OCI-LY7 (cell line): ENCODE measurements at places on chromosomes 6 and 20.

DNA sequence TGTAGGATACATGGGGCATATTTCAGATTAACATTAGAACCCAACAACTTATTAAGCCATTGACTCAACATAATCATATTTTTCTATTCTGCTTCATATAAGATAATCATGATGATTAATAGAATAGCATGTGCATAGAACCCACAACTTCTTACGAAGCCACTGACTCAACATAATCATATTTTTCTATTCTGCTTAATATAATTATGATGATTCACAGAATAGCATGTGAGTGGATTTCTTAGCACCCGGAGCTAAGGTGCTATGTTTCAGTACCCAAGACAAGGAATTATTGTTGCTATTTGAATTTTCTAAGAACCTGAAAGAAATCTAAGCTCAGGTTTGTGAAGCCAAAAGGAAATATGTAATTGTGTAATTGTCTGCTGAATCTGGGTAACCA lies 96.8 kb downstream of the TENT5A start:
- no peak for DNase-seq

DNA sequence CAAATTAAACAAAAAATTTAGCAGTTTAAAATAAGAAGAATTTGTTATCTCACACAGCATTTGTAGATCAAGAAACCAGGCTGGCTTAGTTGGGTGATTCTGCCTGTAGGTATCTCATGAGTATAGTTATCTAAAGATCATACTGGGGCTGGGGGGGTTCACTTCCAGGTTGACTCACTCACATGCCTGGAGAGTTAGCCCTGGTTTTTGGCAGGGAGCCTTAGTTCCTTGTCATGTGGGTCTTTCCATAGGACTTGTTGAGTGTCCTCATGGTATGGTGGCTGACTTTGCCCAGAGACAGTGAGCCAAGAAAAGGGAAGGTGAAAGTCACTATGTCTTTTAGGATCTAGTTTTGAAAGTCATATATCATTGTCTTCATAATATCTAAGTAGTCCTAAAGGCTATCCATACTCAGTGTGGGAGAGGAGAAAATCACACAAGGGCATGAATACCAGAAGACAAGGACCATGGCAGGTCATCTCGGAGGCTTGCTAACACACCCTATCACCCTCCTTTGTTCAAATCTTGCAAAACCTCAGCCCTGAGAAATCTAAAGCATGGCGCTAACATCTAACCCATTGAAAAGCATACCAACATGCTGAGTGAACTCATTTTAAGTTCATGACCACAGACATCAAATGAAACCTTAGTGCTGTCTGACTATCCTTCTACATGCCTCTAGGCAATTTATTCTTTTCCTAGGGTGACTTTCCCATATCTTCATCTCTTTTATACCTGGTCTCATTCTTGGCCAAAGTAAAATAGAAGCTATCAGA lies 39.2 kb downstream of the CYP24A1 start:
- DNase-seq, result no peak

- DNase-seq, result no peak
These were observed 85.8 kb upstream of the ESR1 start for GRCh38 chr6:151721671-151722070.

DNA sequence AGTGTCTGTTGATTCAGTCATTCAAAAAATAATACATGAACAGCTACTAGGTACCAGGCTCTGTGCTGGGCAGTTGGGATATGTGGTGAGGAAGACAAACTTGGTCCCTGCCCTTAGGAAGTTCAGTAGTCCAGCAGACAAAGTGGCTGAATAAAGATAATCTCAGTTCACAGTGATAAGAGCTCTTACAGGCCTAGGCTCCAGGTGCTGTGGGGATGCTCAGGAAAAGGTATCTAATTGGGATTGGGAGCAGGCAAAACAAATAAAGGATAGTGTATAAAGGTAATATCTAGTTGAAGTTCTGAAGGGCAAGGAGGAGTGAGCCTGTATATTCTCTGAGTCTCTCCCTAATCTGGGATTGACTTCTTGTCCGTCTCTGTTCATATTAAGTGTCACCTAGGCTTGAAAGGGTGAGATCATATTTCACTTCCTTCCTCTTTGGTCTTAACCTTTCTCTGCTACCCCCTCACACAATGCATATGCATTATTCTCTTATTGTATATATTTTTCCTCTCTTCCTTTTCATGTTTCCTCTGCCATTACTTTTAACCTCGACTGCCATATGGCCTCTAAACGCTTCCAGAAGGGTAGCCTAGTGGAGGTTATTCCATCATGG lies 13.5 kb downstream of the PTPN1 start:
- no peak for DNase-seq

GRCh38 chr6:72414657-72415056 lies 207.2 kb upstream of the KCNQ5 start:
- DNase-seq, result no peak

GRCh38 chr6:17700421-17701416 lies 6.0 kb downstream of the NUP153 start:
- no peak for DNase-seq

DNA sequence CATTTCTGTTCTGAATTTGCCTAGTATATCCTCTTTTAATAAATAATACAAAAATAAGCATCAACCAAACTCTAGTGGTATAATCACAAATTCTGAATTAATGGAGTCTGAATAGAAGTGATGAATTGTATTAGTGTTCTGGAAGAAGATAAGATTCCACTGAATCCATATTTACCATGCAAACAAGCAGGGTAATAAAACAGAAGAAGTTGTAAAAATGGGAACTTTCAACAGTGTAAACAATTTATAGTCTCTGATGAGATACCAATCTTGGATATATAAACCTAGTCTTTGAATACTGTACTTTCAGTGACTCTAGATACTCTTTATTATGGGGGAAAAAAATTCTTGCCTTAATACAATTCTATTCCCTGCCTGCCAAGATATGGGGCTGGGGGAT lies 197.6 kb downstream of the KHDC1L start:
- no peak for DNase-seq

DNA sequence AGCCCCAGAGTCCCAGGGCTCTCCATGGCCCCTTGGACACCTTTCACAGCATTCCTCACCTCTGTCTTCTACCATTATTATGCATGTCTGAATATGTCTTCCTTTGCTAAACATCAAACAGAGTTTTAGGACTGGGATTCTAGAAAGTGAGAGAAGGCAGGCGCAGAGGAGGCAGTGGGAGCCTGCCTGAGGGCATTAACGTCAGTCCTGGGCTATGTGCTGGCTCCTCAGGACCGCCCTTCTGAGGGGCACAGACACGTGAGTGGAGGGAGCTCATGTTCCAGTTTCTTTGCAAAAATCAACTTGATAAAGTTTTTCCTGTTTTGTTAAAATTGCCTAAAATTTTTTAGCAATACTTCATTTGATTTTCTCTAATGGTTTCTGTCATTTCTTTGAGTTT lies 38.0 kb downstream of the C6orf15 start:
- DNase-seq, result no peak

DNA sequence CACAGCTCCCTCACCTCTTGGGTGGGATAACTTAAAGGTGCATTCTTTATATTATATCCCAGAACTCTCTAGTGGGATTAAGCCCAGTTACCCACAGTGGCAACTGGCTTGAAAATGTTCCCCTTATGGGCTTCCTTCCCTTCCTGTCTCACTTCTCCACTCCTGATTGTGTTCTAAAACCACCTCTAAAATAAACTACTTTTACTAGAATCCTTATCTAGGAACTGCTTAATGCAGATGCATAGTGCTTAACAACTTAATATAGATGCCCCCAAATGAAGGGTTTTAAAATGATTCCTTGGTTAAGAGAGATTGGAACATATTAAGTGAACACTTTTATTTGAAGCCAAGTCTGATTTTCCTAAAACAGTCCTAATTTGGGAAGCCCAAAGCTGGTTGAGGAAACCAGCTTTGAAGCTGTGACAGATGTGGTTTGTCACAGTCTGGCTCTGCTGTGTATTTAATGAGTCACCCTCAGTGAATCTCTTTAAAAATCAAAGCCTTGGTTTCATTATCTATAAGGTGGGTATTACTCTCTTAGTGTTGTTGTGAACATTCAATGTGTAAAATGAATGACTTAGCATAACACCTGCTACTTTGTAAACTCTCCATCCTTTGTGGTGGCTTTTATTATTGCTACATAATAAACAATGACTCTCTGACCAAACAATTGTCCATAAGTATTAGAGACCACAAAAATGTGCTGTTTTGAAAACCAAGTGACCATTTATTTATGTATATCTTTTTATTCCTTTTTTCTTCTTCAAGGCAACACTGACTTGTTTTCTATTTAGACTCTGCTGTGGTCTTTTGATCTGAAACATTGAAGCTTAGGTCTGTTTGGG lies 24.4 kb downstream of the PLCB1 start:
- DNase-seq, result no peak

- DNase-seq, result no peak
These were observed 26.5 kb upstream of the INSM1 start for GRCh38 chr20:20341371-20341770.

DNA sequence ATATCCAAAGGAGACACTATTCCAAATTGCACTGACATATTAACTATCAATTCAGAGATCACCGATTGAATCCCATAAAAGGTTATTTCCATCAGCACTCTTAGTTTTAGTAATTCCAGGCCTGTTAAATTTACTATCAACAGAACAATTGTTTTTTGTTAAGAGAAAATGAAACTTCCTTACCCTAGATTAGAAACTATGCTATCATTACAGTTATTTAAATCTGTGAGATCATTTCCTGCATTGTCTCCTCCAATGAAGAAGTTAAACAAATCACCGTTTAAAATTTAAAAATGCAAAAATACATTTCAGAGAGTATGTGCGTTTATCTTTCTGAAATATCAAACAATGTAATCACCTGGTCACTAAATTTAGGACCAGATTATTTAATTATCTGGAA lies 57.5 kb downstream of the HIVEP2 start:
- DNase-seq, result no peak

DNA sequence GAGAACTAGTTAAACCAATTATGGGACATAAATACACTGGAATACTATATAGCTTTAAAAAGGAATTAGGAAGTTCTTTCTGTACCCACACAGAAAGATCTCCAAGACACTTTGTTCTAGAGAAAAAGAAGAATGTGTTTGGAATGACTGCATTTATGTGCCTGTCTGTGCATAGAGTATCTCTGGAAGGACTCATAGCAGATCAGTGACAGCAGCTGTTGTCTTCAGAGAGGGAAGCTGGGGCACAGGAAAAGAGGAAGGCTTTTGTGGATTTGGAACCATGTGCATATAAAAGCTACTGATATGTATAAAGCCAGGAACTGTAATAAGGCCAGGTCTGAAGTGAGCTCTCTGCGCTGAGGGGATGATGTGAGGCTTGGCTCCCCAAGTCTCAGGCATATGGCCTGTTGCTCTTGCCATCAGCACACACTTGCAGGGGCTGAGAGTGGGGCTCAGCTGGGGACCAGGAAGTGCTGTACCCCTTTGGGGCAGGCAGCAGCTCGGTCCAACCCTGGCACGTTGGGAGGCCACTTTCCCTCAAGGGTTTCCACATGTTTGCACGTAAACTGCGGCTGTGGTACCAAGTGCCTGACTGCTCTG lies 31.8 kb upstream of the CCDC167 start:
- DNase-seq, result no peak

DNA sequence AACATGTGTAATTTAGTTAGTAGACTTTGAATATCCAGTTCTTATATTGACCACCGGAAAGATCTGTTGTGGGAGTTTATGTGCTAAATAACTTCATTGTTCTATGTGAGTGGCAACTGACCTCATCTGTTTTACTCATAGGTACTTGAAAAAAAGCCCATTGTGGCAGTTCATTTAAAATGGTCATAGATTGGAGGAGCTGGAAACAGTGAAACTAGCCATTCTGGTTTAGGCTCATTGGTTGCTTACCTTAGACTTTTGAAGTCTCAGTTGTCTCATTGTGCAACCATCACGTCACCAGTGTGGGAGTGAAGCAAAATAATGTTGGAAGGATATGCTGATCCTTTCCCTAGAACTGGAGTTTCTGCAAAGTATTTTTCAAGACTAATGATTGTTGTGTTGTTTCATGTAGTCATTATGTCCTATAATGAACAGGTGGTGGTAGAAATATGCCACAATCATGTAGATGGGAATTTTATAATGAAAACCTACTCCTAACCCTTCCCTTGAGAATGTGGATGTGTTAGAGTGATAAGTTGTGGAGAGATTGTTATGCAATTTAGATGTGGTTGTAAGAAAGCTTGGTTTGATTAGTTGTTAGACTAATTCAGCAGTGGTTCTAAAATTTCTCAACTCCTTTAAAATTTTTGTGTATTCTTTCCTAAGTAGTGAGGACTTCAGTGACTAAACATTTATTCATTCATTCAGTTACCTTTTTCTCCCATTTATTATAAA lies 18.3 kb downstream of the DSP start:
- no peak for DNase-seq

DNA sequence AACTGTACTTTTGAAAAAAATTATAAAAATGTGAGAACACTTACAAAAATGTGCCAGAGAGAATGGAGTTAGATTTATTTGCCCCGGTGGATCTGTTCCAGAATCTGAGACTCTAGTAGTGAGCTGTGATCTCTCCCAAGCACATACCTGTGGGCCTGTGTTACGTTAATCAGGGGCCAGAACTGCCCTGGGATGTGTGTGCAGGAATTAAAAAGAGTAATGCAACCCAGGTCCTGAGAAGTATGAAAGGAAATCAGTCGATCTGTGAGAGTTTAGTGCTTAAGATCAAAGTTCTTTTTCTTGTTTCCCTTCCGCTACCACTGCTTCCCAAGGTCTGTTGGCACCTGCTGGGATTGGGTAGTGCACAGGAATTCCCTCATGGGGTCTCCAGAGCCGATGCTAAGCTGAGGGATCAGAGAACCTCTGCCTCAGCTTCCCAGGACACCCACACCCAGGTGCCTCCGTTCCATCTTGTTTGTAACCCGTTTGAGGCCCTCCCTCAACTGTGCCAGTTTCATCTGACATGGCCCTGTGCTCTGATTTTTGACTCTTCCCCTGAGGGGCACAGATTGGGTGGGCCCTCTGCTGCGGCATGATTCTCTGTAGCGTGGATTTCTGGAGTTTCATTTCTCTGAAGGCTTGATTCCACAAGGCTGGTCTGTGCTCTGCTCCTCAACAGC lies 87.7 kb downstream of the RREB1 start:
- DNase-seq, result no peak

GRCh38 chr6:153125032-153125431 lies 6.0 kb downstream of the RGS17 start:
- no peak for DNase-seq

- DNase-seq, result no peak
These were observed 6.9 kb upstream of the RPL10A start for GRCh38 chr6:35461270-35461669.

GRCh38 chr6:98574984-98575383 lies 259.4 kb upstream of the POU3F2 start:
- no peak for DNase-seq

DNA sequence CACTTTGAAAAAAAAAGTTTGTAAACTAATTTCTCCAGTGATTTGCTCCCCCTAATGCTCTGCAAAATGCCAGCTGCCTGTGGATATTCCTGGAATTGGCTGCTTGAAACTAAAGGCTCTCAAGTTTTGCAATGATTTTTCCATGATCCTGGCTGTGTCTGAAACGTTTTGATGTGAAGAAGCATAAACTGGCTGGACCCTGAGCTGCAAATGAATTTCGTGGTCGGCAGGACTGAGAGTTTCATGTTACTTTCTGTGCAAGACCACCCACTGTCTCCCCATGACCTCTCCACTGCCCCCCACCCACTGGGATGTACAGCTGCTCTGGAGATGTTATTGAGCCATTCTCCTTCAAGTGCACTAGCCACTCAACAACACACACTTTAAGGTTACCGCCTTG lies 171.3 kb upstream of the SSTR4 start:
- no peak for DNase-seq

GRCh38 chr6:143441680-143442545 lies 8.6 kb downstream of the ADAT2 start:
- no peak for DNase-seq

GRCh38 chr20:31836853-31837608 lies 8.4 kb downstream of the FOXS1 start:
- no peak for DNase-seq

GRCh38 chr6:25590986-25591385 lies 61.0 kb upstream of the SCGN start:
- DNase-seq, result no peak
